AML-193 (cell line): ENCODE measurements at places on chromosomes 7 and 10.

DNA sequence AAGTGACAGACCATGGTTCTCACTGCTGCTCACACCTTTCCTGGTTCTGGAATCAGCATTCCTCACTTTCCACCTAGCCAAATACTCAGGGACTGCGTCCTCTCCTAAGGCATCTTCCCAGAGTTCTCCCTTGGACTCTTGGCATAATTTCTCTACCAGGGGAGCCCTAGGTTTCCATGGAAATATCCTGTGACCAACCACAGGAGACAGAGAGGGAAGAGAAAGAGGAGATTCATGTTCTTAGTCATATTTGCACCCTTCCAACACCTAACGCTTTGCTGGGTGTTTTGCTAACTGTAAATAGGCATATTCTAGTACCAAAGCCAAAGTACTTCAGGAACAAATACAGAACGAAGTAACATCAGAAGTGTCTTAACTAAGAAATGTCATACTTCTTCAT, 28.6 kb downstream of the DENND11 start:
- DNase-seq, result no peak

DNA sequence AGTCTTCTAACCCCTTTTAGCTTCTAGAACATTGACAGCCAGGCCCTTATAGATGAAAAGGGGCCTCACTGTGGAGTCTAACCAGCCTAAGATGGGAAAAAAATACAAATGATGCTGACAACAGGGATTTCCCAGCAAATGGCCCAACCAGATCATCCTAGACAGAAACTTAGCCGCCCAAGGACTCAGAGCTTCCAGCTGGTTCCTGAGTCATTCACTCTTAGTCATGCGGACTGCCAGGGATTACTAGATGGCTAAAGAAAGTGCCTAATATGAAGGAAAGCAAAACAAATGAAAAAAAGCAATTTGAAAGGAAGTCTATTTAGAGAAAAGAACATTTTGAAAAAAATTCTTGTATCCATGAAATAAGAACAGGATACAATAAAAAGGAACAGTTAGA, 23.7 kb downstream of the TSPAN14 start:
- no peak for DNase-seq

DNA sequence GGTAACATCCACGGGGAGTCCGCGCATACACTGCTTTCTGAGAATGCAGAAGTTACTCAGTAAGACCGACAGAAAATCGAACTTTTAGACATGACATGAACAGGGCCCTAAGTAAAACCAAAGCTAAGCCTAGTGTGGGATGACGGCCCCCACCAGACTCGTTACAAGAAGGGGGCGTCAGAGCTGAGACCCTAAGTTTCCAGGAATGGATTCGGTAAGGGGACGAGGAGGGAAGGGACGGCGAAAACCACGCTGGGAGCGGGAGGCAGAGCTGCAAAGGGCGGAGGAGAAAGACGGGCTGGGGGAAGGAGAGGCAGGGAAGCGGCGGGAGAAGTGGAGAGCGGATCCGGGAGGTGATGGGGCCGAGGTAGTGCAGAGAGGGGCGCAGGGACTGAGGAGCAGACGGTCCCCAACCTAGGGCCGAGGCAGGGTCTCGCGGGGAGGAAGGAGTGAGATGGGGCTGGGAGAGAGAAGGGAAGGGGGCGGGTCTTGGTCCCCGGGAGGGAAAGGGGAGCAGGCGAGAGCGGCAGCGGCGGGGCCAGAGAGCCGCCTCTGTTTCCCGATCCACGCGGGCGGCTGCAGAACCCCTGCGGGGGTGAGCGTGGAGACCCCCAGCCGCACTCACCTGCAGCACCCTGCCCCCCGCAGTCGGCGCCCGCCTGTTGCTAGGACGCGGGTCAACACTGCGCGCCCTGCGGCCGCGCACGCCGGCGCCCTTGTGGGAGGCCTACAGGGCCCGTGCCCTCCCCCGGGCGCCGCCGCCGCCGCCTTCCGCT, 513 bp downstream of the ODAD2 start:
- DNase-seq, result no peak

DNA sequence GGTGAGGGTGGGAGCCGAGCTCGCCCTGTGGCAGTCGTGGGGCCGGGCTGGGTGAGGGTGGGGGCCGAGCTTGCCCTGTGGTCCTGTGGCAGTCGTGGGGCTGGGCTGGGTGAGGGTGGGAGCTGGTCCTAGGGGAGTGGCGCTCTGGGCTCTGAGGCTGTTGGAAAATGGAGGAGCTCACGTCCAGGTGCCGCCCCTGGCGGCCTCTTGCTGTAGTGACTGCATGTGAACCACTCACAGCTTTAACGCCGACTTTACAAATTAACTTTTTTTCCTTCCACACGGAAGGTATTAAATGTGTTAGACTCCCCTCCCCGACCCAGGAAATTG, 312.6 kb downstream of the WDR37 start:
- no peak for DNase-seq

DNA sequence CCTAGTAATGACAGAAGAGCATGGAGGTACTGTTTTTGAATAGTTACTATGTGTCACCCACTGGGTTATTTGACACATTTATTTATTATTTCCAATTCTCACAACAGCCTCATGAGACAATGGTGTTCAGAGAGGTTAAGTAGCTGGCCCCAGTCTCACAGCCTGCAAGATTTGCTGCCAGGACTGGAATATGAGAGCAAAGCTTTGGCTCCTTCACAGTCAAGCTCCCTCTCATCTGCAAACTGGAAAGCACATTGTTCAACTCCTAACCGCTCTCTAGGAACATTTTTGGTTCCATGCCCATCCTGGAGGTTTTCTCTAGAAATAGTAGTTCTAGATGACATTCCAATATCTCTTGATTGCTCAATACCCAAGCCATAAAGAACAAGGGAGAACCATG, 75.5 kb upstream of the CXCL12 start:
- DNase-seq, result no peak
